ENCODE measurements at places on chromosomes 5 and 9. TPM values are rescaled to one million over a fixed set of nuclear protein-coding genes. Genes with fewer than 3 reads are reported as not detected.
A peak's percentile ranks its signal among the peaks of the same experiment; 100 is the strongest.

Gene CRB2
- not detected for total RNA-seq

Gene LTC4S
- 3.7 TPM for total RNA-seq

Gene FAF2
- total RNA-seq = 31.3 TPM

Gene OLFML2A
- not detected for total RNA-seq

Gene MRRF
- 38.6 TPM for total RNA-seq

Gene SLC36A3
- total RNA-seq = not detected

GRCh38 chr9:93984860-93985259 is 29.7 kb upstream of the BARX1 start:
- DNase-seq = no peak

DNA sequence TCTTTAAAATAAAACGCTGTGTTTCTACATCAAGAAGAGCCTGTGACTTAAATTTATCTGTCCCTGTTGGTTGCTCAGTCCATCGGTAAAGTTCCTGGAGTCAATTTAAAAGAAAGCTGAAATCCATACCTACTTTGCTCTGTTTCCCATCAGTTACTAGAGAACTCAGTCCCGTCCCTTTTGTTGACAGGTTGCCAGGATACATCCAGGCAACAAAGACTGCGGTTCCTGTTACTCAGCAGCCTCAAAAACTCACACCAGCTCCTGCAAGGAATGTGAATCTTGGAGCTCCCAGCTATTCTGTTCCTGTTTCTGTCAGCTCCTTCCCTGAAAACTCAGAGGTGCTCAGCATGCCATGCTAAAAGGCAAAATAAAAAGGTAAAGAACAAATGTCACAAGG is at the start of gene ZNF474:
Gene ZNF474, plus strand, starts transcription at position 241 of the 400 bp plus-strand sequence. CDS start 22,445 bp downstream, outside the sequence.
- DNase-seq = no peak

DNA sequence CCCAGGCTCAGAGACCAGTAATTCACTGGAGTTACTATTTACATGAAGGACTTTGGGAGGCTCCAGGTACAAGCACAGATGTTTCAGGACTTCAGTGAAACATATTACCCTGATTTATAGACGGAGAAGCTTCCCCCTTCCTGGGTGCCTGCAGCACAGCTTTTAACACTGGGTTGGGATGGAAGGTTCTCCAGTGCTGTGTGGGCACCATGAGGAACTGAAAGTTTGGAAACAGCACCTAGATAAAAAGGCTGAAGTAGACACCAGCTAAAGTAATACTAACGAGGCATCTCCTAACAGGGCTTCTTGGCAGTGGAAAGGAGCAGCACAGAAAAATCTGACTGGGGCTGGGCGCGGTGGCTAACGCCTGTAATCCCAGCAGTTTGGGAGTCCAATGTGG is 70.7 kb downstream of the GCNT1 start:
- DNase-seq = no peak

DNA sequence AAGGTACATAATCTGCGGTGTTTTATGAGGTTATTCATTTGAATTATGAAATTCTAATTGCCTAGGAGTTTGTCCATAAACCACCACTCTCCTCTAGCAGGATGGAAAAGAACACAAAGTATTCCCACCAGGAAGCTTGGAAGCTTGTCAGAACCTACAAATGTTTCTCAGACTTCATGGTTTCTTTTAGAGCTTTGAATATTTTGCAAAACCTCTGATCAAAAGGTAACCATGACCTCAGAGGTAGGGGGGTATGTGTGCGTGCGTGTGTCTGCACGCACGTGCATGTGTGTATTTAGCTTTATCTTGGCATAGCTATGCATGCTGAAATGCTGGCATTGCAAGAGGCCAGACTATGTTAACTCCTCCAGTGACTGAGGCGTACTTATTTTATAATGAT is 847.0 kb downstream of the TLE1 start:
- DNase-seq = no peak

GRCh38 chr5:54388409-54388808 is 67.1 kb upstream of the HSPB3 start:
- DNase-seq = no peak

GRCh38 chr5:14743601-14744295 is 79.2 kb downstream of the OTULIN start:
- DNase-seq = no peak

GRCh38 chr9:20309124-20309523 is 313.2 kb downstream of the MLLT3 start:
- DNase-seq = no peak

DNA sequence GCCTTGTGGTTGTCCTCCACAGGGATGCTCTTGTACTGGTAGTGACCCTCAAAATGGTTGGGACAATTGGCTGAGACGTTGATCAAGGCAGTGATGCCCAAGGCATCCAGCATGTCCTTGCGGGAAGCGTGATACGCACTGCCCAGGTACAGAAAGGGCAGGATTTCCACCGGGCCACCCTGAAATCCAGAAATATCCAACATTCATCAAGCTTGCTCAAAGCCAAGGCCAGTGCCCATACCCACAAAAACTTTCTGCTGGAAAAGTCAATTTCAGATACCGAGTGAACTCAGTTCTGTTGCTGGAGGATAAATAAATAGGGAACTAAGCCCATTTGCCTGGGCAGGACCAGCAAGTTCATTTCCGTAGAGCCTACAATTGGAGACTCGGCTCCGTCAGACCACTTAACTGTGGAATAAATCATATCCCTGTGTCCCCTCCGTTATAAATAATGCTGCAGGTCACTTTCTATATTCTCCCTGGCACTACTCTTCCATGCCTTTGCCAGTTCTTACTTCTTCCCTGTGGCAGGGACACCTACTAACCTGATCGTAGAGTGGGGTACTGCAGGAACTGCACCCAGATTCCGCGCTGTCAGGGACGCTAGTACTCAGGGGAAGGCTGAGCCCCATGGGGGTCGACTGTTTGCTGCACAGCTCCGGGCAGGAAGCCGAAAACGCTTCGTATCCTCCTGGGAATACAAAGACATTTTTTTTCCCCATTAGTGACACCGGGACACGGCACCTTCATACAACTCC is 1.2 kb downstream of the DUSP1 start:
- peak; percentile 26 for DNase-seq

DNA sequence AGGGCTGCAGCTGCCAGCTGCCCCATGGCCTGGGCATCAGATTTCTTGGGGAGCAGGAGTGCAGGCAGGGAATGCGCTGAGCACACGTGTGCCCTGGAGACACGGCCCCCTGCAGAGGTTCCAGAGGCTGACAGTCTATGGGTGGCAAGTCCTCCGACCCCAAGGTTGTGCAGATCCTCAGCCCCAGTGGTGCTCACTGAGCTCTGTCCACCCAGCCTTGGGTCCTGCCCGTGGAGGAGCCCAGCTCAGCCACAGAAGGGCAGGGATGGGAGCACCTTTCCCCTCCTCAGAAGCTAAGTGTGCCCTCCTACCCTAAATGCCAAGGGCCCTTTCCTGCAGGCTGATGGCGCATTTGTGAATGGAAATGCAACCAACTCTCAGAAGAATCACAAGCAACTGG is 341.0 kb downstream of the IRX2 start:
- no peak for DNase-seq

GRCh38 chr9:115292584-115293279 is 174.8 kb upstream of the TNC start:
- no peak for DNase-seq

DNA sequence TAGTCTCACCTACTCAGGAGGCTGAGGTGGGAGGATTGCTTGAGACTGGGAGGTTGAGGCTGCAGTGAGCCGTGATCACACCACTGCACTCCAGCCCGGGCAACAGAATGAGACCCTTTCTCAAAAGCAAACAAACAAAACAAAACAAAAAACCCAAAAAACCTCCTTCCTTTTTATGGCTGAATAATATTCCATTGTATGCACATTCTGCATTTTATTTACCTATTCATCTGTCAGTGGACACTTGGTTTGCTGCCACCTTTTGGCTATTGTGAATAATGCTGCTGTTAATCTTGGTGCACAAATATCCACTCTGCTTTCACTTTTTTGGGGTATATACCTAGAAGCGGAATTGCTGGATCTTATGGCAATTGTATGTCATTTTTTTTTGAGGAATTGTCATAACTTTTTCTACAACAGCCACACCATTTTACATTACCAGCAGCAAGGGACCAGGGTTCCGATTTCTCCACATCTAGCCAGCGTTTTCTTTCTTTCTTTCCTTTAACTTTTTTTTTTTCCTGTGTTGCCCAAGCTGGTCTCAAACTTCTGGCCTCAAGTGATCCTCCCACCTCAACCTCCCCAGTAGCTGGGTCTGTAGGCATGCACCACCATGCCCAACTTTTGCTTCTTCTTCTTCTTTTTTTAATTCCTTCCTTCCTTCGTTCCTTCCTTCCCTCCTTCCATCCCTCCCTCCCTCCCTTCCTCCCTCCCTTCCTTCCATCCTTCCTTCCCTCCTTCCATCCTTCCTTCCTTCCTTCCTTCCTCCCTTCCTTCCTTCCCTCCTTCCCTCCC is 30.6 kb downstream of the NKX2-5 start:
- DNase-seq = peak; percentile 46

- peak; percentile 79 for DNase-seq
Observed at GRCh38 chr9:93020771-93021670, 37.5 kb upstream of the SUSD3 start.

GRCh38 chr5:11013793-11014192 is 252.8 kb upstream of the DAP start:
- DNase-seq = no peak
